ELR (cell line): ENCODE measurements at places on chromosomes 5 and 9.

DNA sequence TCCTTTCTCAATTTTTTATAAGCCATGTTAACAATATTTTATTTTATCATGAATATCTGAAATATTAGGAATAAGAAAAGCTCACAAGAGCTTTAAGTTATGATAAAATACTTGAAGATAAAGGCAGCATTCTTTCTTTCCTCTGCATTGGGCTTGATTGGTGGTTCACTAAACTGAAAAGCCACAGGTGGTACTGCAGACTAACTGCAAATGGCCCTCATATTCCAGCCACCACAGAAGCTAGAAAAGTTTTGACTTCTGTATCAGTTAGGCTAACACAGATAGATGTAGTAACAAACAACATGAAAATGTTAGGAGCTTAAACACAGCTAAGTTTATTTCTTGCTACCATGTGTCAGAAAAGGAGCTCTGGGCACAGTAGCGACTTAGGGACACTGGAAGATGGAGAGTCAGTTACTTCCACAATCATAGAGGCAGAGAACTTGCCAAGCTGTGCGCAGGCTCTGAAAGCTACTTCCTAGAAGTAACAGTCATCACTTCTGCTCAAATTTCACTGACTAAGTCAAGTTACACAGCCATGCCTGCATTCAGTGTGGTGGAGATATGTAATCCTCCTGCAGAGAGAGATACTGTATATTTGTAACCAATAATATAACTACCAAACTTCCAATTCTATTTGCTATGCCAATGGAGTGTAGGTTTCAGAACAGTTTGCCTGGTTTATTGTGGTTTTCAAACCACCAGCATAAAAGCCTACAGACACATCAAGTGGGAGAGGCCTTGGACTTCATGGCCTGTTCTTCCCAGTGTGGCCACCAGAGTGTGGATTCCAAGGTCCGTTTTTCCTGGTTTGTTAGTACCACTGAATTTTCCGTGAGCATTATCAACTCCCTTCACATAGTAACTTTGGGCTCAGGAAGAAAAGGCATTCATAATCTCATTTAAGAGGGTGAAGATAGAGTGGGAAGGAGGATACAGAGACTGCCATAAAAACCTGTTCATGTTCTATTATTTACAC, 268.3 kb downstream of the PJA2 start:
- DNase-seq = no peak

DNA sequence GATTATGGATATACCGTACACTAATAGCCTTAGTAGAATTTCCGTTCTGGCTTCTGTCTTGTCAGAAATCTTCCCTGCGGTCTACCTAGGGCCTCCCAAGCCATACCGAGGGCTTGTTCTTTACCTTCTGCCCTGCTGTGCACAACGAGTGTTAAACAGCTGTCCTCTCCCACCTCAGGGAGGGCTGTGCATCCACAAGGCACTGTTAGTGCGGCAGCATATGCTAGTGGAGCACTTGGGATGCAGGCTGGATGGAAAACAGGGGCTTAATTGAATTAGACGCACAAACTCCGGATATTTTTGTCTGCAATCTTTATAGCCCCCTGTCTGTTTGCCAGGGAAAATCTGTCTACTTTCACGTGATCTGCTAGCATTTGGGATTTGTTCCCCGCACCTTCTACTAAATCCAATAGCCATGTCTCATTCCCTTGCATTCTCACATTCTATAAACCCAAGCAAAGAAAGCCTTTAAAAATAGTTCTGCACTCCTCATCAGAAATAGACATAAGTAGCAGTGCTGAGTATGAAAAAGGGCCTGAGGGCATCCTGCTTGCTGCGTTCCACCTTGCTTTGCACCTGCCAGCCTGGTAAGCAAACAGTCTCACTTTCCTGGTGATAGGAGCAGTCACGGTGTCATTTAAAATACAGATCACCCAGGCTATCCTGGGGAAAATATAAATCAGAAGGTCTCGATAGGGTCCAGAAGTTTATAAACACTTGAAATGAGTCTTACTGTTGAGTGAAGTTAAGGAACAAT, 382.6 kb downstream of the RASEF start:
- no peak for DNase-seq

DNA sequence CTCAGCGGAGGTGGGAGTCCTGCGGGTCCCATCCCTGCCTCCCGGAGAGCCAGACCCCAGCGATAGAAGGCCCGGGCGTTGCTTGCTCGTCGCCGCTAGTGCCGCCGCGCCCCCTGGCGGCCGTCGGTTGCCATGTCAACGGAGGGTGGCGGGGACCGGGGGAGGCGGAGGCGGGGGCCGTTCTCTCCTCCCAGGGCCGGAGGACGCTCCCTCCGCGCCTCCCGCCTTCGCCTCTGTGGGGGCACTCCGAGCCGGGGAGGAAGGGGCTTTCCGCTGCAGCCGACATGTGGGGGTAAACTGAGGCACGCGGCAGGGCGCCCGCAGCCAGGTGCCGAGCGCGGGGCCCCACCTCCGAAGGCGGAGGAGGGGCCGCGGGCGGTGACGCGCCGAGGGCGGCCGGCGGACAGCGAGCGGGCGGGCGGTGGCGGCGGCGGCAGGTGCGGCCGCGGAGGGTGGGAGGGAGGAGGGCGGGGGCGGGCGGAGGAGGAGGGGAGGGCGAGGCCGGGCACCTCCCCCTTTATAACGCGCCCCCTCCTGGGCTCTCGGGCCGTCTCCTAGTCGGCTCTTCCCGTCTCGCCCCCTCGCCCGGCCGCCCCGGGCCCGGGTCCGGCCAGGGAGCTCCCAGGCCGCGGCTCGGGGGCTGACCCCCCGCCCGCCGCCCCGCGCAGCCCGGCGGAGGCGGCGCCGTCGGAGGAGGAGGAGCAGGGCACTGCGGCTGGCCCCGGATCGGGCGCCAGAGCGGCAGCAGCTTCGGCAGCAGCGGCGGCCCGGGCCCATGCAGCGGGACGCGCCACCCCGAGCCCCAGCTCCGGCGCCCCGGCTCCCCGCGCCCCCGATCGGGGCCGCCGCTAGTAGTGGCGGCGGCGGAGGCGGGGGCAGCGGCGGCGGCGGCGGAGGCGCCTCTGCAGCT, 556 bp upstream of the CDK9 start:
- DNase-seq = peak; percentile 81

- DNase-seq = peak; percentile 63
Measured at GRCh38 chr5:90932052-90932699, 373.6 kb downstream of the ADGRV1 start.

DNA sequence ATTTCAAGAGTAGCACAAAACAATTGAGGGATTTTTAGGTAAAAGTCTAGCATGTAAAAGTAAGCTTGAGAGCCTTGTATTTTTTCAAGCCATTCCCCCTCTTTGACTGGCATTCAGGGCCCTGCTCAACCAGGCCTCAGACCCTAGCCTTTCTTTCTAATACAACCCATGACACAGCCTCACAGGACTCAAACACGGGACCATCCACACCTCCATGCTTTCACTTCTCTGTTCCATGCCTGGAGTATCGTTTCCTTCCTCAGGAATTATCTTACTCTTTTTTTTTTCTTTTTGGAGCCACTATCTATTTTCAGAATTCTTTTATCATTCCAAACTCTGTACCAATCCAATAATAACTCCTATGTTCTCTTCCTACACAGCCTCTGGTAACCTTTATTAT, 560.2 kb upstream of the CLINT1 start:
- no peak for DNase-seq
